ENCODE measurements at places on chromosomes 7 and 10. TPM values are rescaled to one million over a fixed set of nuclear protein-coding genes. Genes with fewer than 3 reads are reported as not detected.

The AGAP9 gene
- 2.3 TPM for total RNA-seq

The NODAL gene
- not detected for total RNA-seq

The SUN3 gene
- not detected for total RNA-seq

The ENTPD1 gene
- total RNA-seq = 0.32 TPM

The AKR1C4 gene
- total RNA-seq = not detected

The IFIT1B gene
- total RNA-seq = under 0.01 TPM

The ARID5B gene
- 139 TPM for total RNA-seq

The CFAP58 gene
- total RNA-seq = 0.49 TPM

The WDFY4 gene
- total RNA-seq = not detected

The ARHGEF35 gene
- total RNA-seq = 2.8 TPM

The ADK gene
- total RNA-seq = 57.4 TPM

The LMBR1 gene
- 38.5 TPM for total RNA-seq

The TMEM229A gene
- total RNA-seq = not detected

The SRI gene
- 65.6 TPM for total RNA-seq

The CNPY1 gene
- total RNA-seq = not detected

The DOCK4 gene
- 65.7 TPM for total RNA-seq

The SBDS gene
- total RNA-seq = 63.3 TPM

The NACAD gene
- 3.5 TPM for total RNA-seq

The FRA10AC1 gene
- 8.0 TPM for total RNA-seq
